ENCODE measurements at places on chromosomes 5 and 9. TPM values are rescaled to one million over a fixed set of nuclear protein-coding genes. Genes with fewer than 3 reads are reported as not detected.

DNA sequence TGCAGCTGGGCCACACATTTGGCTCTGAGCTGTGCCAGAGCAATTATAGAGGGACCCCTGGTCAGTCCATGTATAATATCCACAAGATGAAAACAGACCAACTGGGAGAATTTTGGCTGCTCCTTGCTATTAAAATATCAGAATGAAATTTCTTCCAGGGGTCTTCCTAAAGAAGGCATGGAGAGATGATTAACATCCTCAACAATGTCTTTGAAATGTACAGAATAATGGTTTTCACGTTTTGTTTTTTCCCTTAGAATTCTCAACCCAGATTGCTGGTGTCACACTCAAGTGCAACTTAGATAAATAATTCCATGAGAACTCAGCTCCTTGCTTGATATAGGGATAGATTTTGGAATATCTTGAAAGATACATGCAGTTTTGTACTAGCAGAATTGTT lies 148.3 kb upstream of the SLC24A2 start:
- DNase-seq = no peak

ZFP2 gene
- total RNA-seq = not detected

LRRC19 gene
- not detected for total RNA-seq

DNA sequence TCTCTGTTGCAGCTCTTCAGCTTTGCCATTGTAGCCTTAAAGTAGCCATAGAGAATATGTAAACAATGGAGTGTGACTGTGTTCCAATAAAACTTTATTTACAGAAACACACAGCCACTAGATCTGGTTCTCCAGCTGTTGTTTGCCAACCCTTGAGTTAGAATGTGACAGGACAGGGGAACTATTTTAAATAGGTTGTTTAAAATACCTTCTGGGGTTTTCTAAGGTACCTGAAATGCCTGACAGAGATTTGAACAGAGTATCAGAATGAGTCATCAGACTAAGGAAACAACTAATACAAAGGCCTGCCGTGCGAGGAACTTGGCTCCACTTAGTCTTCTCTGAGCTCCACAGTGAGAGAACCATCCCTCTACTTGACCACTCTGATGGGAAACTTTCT lies 85.4 kb downstream of the HSD17B4 start:
- no peak for DNase-seq

DNA sequence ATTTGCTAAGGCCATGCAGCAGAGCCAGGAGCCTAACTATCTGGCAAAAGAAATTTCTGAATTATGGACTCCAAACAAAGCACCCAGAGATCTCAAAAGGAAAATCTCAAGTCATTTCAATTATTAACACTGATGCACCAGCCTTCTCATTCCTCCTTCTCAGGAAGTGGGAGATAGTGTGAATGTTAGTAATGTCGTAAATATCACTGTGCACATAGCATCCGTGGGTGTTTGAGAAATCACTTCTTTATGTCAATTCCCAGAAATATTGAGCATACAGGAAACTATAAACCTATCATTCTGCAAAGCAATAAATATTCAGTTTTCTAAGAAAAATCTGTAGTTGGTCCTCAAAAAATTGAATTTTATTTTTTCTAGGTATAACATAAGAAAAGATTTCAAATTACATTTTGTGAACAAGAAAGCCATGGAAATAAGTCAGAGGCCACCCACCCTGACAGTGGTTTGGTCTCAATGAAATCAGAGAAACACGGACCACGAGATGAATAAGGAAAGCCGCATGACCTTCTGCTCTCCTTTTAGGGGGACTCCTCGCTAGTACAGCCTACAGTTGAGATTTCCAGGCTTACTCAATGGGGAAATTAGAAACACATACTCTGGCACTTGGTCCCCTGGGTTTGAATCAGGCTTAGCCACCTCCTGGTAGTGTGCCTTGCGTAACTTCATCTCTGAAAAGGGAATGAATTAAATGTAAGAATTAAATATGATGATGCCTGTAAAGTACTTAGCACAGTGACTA lies 120.6 kb downstream of the DIRAS2 start:
- DNase-seq = no peak
